Activated naive CD4-positive, alpha-beta T cell treated with anti-CD3 and anti-CD28 coated beads, Interleukin-2, amount 10 ng/mL, durations not matched to agents 7 days and 5 days (primary cell): ENCODE measurements at places on chromosomes 4 and X.

DNA sequence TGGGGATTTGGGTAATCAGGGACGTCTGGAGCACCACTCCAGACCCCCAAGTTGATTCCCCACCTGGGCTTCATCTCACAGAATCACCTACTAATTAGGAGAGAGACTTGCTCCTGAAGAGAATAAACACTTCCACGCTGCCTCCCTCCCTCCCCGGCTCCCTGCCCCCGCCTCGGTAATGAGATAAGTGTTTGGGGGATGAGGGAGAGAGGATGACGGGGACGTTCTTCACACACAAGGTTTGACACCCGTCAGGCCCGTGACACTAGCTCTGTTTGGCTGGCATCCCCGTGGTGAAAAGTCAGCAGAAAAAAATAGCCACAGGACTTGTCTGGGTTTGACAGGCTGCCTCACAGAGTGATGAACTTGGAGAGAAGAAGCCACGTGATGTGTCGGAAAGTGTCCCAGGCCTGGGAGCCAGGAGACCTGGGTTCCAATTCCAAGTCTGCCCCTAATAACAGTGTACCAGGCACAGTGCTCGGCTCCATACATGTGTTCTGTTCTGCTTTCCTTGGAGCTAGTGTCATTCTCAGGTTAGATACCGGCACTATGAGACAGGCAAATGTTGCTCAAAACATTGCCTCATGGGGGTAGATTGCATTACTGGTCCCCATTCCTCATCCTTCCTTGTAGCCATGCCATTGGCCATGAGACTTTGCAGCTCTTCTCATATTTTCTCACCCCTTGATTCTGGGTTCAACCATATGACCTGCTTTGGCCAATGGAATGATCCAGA, 578.0 kb downstream of the BCOR start:
- no peak for DNase-seq

DNA sequence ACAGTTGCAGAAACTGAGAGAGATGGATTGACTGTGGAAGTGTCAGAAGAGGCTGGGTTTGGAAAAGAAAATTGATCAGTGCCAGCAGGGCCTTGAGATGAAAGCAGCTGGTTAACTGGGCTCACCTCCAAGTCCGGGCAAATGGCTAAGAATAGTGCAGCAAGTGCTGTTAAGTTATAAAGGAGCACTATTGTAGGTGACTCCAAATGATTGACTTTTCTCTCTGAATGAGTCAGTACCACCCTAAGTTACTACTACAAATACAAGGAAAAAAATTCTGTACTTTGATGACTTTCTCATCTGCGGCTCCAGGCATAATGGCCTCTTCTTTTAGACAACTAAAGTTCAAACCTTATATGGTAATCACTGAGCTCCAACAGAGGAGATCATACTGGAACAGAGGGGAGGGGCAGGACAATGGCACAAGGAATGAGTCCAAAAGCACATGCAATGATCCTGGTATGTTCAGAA, 733.4 kb upstream of the INTU start:
- DNase-seq: no peak

- no peak for DNase-seq
Observed at GRCh38 chr4:1208266-1208961, 36.0 kb upstream of the SPON2 start.

DNA sequence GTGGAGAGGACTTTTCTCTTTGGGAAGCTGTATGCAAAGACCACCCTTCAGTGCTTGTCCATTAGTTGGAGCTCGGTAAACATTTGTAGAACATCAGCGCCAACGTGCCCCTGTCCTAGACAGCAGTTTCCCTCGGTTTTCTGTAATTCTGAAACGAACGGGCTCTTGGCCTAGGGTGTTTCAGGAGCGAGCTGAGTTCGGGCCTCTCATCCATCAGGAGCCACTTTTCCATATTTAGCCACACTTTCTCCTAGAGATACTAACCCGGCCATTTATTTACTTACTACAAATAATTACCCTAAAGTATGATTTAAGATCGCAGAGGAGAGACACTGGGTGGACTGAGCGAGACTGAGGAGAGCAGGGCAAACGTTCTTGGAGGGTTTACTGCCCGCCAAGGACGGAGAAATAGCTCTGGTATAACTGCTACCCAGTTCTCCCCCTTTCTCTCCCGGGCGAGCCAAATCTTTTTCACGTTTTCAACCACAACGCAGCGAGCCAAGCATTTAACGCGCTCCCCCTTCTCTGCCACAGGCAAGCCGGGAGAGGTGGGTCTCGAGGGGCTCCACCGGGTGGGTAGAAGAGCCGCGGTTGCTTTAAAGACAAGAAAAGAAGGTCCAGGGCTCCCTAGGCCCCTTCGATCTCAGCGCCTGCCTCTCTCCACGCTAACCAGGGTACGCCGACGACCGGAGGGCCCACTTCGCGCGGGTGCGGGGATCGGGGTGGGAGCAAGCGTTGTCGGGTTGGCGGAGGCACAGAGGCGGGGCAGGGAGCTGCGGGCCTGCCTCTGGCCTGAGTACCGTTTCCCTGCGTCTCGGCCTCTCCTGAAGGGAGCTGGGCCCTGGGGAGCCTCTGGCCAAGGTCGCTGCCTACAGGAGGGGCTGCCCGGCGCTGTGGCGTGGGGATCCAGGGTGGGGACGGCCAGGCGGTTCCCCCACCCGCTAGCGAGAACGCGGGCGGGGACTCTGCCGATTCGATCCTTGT, 10.8 kb upstream of the PITX2 start:
- DNase-seq: no peak

GRCh38 chr4:150591406-150591805, 9.5 kb downstream of the MAB21L2 start:
- no peak for DNase-seq

GRCh38 chrX:38081909-38082308, 75.6 kb downstream of the SYTL5 start:
- no peak for DNase-seq

GRCh38 chr4:122131562-122132157, 20.5 kb upstream of the BLTP1 start:
- peak; percentile 36 for DNase-seq

- DNase-seq: no peak
Observed at GRCh38 chr4:21885241-21885640, 63.3 kb downstream of the KCNIP4 start.

GRCh38 chr4:155610143-155610542, 56.5 kb upstream of the GUCY1A1 start:
- DNase-seq: no peak
